Stimulated activated CD4-positive, alpha-beta T cell treated with anti-CD3 and anti-CD28 coated beads, Interleukin-2, amount 100 ng/mL, for 24 hours (primary cell): ENCODE measurements at places on chromosomes 2 and 18.

DNA sequence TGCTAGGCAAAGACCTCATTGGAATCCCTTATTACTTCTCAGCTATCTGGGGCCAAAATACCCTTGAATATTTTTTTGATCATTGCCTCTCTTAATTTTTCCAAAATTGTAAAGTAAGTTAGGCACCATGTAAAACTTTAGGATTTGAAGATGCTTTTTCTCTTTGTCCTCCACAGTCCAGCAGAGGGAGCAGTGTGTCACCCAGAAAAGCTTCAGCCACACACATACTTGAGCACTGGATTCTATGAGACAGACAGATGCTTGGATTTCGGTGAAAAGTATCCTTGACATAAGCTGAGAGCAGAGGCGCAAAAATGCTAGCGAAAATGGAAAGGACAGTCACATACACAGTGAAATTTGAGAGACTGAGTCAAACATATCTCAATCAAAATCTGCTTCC lies 74.7 kb upstream of the KCNJ3 start:
- no peak for DNase-seq

- no peak for DNase-seq
These were observed 269.7 kb upstream of the VRK2 start for GRCh38 chr2:57776916-57777315.

- DNase-seq = no peak
These were observed 170.3 kb downstream of the MIB1 start for GRCh38 chr18:21910906-21911305.

GRCh38 chr2:157880927-157881326 lies 4.8 kb upstream of the ACVR1 start:
- no peak for DNase-seq

DNA sequence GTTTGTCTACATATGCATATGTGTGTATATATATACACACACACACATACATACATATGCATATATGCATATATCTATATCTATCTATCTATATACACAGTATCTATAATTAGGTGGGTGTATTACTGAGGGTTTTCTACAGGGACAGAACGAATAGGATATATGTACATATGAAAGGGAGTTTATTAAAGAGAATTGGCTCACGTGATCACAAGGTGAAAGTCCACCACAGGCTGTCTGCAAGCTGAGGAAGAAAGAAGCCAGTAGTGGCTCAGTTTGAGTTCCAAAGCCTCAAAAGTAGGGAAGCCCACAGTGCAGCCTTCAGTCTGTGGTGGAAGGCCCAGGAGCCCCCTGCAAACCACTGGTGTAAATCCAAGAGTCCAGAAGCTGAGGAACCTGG lies 756.0 kb upstream of the ACVR2A start:
- no peak for DNase-seq

DNA sequence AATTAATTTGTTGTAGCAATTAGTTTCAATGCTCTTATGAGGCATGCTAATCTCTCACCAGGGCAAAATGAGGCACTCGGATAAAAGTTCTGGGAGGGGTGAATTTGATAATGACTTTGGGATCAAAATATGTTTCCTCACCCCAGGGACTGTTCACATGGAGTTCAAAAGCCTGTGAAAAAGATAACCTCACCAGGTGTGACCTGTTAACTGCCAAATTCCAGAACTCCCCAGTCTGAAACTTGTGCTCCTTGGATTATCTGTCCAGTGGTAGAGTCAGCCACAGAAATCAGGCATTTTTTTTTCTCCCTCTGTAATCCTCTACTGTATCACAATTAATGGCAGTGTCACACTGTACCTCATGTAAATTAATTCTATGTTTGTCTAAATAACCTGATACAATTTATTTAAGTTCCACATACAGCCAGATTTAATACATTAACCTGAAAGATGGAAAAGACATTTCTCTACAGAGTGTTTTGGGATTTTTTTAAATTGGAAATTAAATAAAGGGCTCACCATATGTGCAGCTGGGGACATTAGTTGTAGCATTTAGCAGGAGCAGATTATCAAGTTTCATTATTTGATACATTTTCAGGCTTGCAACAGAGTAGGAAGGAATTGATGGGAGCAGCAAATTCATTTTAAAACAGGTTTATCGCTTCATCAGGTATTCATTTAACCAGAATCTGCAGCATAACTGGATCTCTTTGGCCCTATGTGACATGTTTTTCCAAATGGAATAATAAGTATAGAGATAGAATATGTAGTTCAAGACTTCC lies 191.2 kb downstream of the VWC2L start:
- no peak for DNase-seq
